Activated T-helper 1 cell treated with anti-CD3 and anti-CD28 coated beads, Interleukin-2, amount 50 U/mL, for 16 hours (primary cell): ENCODE measurements at places on chromosomes 7 and 10.

- DNase-seq = no peak
Observed at GRCh38 chr10:104350127-104350635, 3.5 kb upstream of the CFAP58 start.

DNA sequence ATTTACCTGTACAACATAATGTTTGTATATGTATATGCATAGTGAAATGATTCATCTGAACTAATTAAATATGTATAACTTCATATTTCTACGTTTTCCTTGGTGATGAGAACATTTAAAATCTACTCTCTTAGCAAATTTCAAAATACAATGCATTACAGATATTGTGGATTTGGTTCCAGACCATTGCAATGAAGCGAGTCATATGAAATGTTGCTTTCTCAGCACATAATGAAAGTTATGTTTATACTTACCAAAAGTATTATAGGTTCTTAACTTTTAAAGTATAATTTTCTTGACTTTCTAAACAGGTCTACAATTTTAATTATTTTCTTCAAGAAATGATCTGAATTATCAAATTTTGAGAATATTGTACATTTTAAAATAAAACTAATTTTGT, 189.2 kb downstream of the CSTF2T start:
- no peak for DNase-seq

DNA sequence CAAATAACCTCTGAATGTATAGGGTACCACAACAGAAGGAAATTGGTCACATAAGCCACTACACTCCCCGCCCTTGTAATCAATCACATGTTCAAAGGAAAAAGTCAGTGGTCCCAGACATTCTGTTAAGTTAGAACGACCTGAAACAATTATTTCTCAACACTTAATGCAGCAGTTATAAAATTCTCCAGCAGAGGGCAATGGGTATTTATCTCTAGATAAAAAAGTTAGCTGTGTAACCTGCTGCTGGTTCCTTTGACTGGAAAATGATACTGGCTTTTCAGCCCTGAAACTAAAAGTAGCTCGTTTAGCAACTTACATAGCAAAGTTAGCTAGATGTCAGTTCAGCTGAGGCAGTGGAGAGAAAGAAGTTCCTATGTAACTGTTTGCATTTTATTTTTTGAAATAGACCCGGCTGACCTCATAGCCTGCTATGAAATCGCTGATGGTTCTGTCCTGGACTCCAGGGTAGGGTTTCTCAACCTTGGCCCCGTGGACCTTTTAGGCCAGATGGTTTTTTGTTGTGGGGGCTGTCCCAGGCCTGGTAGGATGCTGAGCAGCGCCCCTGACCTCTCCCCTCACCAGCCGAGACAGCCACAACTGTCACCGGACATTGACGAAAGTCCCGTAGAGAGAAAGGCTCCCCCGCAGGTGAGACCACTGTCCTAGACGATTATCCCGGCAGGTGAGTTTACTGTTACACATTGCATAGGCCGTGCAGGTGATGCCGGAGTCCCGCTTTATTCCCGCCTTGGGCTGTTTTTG, 40.2 kb upstream of the PROSER2 start:
- DNase-seq = no peak

- DNase-seq = no peak
Observed at GRCh38 chr7:123348690-123349089, 148.9 kb upstream of the SLC13A1 start.

DNA sequence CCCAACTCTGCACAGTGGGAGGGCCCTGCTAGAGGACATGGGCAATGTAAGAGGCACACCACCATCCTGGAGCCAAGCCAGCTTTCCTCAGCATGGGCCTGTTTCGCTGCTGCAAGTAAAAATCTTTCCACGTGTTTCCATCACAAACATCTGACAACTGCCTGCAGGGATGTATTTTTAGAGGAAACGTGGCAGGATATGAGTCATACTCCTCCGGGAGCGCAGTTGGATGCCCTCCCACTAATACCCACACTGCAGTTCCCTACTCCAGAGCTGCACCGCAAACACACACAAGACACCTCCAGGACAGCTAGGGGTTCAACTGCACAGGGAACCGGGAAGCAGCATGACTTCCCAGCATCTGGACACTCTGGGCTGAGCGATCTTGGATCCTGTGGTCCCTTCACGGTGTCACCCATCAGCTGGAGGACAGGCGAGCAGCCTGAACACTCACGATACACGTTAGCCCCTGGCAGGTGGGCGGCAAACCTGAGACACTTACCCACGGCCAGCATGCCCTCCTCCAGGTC, 26.1 kb downstream of the PLAC9 start:
- DNase-seq = no peak
